ENCODE measurements at places on chromosomes 5 and 9.
A peak's percentile ranks its signal among the peaks of the same experiment; 100 is the strongest.

GRCh38 chr9:11103525-11103924, 490.7 kb upstream of the PTPRD start:
- DNase-seq: no peak

- DNase-seq: no peak
Measured at GRCh38 chr5:113232667-113233066, 202.1 kb downstream of the TSSK1B start.

- peak; percentile 20 for DNase-seq
Measured at GRCh38 chr9:34547960-34548611, 25.3 kb upstream of the ENHO start.

GRCh38 chr5:103216697-103217096, 41.9 kb upstream of the MACIR start:
- no peak for DNase-seq

DNA sequence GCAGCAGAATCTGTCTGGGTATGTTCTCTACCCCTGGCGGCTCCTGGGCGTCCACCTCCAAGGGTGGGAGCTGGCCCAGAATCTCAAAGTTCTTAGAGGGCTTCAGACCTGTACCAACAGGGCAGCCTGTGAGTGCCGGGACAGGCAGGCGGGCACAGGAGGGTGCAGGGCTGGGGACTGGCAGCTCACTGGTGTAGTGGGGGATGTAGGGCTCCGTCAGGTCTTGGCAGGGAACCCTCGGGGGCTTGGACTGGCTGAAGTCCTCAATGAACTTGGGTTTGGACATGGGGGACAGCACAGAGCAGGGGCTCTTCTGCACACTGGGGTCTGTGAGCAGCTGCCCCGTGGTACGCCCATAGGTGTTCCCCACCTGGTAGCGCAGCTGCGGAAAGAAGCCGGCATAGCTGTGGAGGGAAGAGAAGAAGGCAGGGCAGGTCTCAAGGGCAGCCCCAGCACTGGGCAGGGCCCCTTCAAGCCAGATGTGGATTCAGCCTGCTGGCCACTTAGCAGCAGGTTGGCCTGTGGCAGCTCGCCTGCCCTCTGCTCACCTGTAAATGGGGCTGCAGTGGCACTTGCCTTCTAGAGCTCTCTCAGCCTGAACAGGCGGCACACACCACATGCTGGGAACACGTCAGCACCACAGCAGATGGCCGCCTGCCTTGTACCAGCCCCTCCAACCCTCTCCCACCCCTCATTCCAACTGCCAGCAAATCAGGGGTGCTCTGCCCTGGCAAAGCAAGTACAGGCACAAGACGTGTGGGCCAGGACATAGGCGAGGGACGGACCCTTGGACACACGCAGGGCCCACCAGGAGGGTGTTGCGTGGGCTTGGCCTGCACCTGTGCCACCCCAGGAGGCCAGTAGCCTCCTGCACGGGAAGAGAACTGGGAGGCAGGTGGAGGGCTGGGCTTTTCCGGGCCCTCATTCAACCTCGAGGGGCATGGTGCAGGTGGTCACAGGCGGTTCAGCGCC, 4.6 kb downstream of the TUBB4B start:
- no peak for DNase-seq

DNA sequence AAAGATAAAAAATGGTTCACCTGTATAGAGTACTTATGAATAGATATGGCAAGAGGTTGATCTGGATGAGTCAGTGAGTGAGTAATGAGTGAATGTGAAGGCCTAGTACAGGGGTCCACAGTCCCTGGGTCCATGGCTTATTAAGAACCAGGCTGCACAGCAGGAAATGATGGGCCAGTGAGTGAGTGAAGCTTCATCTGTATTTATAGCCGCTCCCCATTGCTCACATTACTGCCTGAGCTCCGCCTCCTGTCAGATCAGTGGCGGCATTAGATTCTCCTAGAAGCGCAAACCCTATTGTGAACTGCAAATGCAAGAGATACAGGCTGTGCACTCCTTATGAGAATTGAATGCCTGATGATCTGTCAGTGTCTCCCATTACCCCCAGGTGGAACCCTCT, 307.7 kb upstream of the ZNF608 start:
- DNase-seq: no peak

GRCh38 chr5:43203373-43203772, 11.3 kb downstream of the NIM1K start:
- DNase-seq: no peak

DNA sequence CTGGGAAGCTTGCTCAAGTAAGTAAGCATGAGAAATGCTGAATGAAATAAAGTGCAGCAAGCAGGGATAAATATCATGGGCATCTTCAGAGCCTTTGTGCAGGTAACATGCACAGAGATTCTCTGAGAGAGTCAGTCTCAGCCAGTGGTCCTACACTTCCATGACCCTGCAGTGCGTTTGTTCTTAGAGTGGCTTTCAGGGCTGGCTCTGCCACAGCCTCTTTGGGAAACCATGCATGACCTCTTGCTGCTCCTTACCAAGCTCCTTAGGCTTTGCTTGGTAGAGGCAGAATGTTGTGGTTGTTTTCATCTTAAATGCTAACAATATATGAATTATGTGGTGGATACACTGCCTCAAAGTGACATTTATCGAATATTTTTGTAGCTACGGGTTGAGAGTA, 5.4 kb downstream of the SYK start:
- no peak for DNase-seq
